ENCODE measurements at places on chromosomes 12 and 14.
A peak's percentile ranks its signal among the peaks of the same experiment; 100 is the strongest.

DNA sequence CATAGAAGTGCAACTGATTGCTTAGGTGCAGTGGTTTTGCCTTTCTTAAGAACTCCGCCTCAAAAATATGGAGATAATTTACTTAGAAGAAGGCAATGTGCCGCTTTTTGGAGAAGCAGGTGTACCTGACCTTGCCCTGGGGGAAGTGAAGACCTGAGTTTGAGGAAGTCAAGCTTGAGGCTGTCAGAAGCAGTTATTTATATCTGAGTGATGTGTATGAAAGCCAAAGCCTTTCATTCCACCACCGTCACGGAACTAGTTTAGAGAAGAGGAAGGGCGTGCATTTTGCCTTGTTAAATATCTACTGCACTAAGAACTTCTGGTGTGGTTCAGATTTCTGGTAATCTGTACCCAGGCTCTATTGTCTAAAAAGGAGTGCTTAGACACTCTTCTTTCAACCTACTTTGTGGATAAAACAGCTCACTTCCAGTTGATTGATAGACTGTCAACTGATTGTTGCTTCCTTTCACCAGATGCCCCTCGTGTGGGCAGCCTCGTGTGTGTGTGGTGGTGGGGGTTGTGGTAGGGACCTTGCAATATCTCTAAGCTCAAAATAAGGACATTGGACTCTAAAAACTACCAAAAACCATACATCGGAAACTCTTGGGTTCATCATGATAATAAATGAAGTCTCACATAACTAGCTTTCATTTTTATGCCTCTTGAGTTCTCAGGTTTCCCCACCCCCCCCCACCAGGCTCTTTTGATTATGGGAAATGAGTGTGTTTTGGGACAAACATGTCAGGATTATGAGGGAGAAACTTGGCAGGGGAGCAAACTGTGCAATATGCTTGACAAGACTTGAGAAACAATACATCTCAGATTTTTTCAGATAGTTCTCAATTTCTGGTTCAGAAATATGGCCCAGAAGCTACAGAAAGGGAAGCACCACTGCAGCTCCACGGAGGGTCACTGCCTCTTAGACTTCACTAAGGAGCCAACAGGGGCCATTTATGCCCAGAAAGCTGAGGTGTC lies 78.6 kb downstream of the ARF6 start:
- peak; percentile 43 for DNase-seq

GRCh38 chr12:86777325-86777724 lies 521.1 kb upstream of the MGAT4C start:
- DNase-seq = no peak

GRCh38 chr12:120737557-120738251 lies 12.1 kb downstream of the ACADS start:
- peak; percentile 36 for DNase-seq

GRCh38 chr14:51318813-51319597 lies 79.0 kb downstream of the TMX1 start:
- DNase-seq = no peak

DNA sequence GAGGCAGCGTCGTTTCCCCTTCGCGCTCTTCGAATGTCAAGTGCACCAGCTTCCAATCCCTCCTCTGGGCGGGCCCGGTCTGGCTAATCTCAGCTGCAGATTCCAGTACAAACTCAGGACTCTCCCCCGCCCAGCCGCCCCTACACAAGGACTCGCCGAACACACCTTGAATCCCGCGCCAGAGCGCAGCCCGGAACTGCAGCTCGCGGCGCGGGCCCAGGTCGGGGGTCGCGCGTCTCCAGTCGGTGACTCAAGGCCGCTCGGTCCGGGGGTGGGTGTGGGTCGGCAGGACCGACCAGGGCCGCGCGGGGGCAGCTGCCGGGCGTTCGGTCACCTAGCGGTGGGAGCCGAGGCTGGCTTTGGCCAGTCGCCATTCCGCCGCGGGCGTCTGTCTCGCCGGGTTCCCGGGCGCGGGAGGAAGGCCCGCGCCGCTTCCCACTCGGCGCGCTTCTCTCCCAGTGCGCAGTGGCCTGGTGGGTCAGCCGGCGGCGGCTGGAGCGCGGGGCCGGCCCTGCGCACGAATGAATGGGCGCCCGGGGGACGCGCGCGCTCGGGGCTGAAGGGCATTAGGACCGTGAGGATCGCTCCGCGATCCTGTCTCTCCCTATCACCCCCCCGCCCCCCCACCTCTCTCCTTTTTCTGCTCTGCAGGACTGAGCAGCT lies at the start of gene GALNT16:
TSS of gene GALNT16 (plus strand) at position 632 of the 663 bp plus-strand sequence. CDS start 133 bp downstream, outside the sequence.
- peak; percentile 19 for DNase-seq

DNA sequence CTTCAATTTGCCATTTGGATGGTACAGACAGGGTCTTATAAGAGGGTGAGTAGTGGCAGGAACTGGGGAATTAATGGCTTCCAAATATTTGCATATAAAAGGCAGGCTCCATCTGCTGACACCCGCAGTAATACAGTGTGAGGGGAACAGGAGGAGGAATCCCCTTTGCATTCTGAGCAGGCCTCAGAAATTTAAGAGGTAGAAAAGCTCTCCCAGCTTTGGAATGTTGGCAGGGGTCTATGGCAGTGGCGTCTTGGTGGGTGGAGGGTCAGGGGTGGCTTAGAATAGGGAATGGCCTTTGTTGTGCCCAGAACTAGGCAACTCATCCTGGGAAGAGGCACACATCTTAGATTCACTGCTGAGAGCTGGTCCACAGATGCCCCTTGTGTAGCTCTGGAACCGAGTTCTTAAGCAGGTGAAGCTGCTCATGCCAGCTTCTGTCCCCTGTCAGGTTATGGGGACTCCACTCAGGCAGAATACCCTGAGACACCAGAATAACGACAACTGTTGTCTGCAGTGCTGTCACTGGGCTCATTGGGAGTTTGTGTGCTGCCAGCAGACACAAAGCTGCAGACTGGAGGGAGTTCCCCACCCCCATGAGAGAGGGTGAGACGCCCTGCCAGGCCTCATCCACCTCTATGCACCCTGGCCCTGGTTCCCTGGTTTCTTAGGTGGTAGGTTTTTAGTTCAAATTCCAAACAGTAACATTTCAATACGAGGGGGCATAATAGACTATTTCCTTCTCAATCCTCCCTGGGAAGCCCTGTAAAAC lies 190.2 kb downstream of the MON2 start:
- no peak for DNase-seq

- DNase-seq = peak; percentile 68
Observed at GRCh38 chr12:56221232-56221756, 428 bp downstream of the RNF41 start.

DNA sequence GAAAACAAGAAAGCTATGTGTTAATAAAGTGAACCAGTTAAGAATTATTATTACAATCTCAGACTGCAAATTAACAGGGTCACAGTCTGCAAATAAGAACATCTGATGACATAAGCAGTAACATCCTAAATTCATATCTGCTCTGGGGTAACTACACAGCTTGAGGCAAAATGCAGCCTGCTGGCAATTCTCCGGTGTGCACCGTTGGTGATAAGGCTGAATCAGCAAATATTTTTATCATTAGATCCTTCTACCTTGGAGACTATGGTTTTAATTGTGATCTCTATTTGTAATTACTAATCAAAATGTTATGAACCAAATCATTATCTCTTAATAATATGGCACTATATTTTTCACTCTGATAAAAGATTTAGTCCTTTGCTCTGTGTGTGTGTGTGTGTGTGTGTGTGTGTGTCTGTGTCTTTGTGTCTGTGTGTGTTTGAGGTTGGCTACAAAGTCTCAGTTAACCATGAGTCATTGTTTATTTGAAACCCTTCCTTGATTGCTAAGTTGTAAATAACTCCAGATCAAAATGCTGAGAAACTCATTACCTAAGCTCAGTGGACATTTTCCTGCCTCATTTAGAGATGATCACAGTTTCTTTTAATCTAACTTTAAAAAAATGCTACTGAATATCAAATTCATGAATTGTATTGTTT lies 442.6 kb downstream of the GXYLT1 start:
- DNase-seq = no peak

- no peak for DNase-seq
Observed at GRCh38 chr12:51295651-51296050, 25.4 kb upstream of the SMAGP start.

DNA sequence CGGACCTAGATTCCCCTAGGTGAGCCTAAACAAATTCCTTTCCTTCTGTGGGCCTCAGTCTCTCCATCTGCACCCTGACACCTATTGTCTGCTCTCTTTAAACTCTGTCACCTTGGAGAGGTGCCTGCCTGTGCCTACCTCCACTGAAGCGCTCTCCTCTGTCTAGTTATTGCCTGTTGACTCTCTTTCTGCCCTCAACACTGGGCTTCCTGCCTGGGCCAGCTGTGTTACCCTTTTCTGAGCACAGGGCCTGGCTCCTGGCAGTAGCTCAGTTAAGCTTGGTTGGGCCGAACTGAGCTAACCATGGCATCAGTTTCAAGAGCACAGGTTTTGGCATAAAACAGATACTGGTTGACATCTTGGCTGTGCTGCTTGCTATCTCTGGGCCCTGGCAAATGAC lies 43.5 kb downstream of the PRMT8 start:
- no peak for DNase-seq

DNA sequence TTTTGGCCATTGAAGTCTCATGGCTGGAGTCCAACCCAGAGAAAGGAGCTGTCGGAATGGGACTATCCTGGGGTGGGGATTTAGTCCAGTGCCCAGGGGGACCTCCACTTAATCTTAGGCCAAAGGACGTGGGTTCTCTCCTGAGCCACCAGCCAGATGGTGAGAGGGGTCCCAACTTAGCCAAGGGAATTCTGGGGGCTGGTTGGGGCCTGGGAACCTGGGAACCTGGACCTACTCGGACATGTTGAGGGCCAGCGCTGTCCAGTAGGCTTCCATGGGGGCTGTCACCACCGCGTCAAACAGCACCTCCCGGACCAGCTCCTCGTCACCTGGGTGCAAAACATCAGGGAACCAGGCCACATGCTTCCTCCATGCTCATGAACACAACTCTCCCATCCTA lies 33.4 kb downstream of the LRTM2 start:
- DNase-seq = no peak

- DNase-seq = peak; percentile 99
Observed at GRCh38 chr12:22544038-22544979, at the start of gene C2CD5. TSS of gene C2CD5 (minus strand) at chr12:22544542. CDS start at chr12:22544150, 392 bp downstream.

DNA sequence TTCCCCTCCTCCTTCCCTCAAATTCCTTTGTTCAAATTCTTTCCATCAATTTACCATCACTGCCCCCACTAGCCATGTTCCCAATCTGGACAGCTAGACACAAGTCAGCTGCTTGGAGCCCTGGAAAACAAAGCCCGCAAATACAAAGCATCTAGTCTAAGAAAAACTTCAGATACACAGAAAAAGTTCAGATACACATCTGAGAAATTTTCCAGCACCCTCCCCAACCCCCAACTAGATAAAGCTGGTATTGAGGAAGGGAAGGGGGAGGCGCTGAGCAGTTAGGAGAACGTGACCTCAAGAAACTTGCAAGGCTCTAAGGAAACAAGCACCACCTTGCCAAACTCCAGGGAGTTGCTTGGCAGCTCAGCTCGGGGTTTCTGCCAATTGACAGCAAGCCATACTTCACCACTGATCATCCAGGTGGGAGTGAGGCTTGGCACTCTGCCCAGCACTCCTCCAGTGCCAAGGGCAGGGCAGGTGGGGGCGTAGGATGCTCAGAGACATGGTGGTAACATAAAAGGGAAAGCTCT lies 5.1 kb upstream of the CNIH1 start:
- DNase-seq = peak; percentile 33

DNA sequence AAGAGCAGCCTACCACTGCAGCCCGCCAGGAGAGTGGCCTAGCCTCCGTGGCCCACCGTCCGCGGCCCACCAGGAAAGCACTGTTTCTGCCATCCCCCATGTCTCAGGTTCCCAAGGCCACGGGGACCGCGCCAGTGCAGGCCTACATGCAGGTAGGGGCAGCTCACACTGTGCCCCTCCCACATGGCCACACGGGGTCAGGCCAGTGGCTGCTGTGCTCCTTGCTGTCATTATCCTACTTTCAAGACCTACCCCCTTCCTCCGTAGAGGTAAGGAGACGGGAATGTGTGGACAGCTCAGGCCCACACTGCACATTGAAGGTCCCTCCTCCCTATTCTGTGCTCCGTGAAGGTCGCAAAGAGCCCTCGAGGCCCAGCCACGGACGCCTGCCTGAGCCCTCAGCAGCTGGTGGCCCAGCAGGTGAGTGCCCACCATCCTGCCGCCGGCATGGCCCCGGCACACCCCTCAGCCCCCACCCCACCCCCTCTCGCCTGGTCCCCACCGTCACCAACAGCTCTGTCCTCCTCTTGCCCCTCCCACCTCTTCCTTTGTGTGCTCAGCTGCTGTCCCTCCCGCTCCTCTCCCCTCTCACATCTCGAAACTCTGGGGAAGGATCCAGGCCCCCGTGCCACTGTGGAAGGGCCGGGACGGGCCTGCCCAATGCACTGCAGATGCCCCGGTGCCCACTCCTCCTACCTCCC lies 10.0 kb downstream of the DDX51 start:
- DNase-seq = no peak

GRCh38 chr14:92984082-92984788 lies 61.3 kb downstream of the CHGA start:
- DNase-seq = no peak

DNA sequence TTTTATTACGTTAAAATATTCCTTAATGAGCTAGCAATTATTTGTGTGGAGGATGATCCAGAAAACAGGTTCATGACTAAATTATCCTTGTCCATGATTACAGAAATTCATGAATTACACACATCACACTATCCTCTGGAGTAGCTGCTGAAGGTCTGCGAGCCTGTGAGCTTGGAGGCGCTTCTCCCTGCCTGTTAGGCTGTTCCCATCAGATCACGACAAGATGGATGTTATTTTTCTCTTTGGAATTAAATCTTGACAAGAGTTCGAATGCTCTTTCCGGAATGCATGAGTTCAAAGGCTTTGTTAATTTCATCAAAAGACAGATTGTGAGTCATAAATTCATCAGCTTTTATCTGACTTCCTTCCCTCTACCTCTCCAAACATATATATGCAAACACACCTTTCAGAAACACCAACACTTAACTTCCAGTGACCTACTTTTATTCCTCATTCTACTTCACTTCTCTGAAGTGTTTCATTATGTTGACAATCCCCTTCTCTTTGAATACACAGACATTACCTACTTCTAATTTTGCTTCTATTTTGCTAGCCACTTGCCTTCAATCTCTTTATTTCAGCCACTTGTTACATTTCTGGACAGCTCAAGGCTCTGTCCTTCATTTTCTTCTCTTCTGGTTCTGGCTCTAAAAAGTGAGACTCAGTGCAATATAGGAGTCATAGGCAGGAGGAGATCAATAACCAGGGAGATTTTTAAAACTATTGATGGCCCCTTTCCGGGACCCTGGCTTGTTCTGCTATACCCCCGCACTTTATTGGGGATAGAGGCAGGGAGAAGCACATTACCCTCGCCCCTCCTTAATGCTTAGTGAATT lies 274.6 kb downstream of the BTG1 start:
- no peak for DNase-seq

GRCh38 chr14:53900499-53900898 lies 56.1 kb downstream of the BMP4 start:
- DNase-seq = no peak

- DNase-seq = peak; percentile 86
Observed at GRCh38 chr12:48105867-48106680, at the start of gene SENP1. TSS of gene SENP1 (minus strand) at chr12:48106079. CDS start at chr12:48101472, 4,607 bp downstream.

- DNase-seq = no peak
Observed at GRCh38 chr12:97257726-97258125, 204.9 kb upstream of the RMST start.

All from choroid plexus epithelial cell (primary cell).